H7 (cell line): ENCODE measurements at places on chromosomes 3 and 15. TPM values are rescaled to one million over a fixed set of nuclear protein-coding genes. Genes with fewer than 3 reads are reported as not detected.

- DNase-seq: no peak
Observed at GRCh38 chr15:39432912-39433348, 147.9 kb upstream of the THBS1 start.

GRCh38 chr3:69890084-69890483 lies 109.4 kb upstream of the SAMMSON start:
- no peak for DNase-seq

DNA sequence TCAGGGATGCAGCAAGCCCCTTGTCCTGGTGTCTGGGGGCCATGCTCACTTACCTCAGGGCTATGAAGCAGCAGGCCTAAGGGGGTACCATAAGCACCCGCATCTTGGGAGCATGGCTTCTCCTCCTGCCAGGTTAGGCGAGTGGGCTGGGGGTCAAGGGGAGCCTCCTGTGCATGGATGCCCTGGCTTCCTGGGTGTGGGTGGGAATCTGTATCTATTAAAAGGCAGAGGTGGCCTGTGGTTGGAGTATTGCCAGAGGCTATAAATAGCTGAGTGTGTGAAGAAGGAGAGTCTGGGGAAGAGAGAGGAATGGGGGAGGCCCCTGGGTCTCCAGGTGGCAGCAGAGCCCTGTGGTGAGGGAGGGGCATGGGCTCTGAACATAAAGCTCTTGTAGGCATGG lies 19.5 kb downstream of the ACVR2B start:
- DNase-seq: no peak

The CISH gene
- 0.96 and 1.6 TPM in 2 replicates for total RNA-seq

- DNase-seq: peak; percentile 79
Observed at GRCh38 chr15:74773731-74774252, 8.1 kb upstream of the CSK start.

The MIX23 gene
- total RNA-seq: 36.6 and 39.4 TPM in 2 replicates

- DNase-seq: no peak
Observed at GRCh38 chr15:65896236-65896635, 26.9 kb downstream of the RAB11A start.

- no peak for DNase-seq
Observed at GRCh38 chr3:109480014-109480413, 142.7 kb upstream of the DPPA4 start.

The CDCP1 gene
- 1.5 and 2.2 TPM in 2 replicates for total RNA-seq

GRCh38 chr3:195385526-195385925 lies 57.3 kb downstream of the ACAP2 start:
- peak; percentile 19 for DNase-seq

The COL7A1 gene
- total RNA-seq: 19.4 and 29.4 TPM in 2 replicates

The CCR9 gene
- not detected in 2 replicates for total RNA-seq

DNA sequence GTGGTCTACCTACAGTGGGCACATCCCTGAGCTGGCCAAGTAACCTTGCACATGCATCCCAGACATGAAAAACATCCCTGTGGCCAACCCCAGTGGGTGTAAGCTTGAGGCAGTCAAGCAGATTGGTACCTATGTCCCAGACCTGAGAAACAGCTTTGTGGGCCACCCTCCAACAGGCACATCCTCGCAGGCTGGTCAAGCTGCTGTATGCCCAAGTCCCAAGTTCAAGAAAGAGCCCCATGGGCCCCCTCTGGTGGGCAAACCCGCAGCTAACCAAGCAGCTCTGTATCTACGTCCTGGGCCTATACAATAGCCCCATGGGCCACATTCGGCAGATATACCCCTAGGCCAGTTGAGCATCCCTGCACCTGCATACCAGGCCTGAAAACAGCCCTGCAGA lies 186.3 kb upstream of the GPR149 start:
- DNase-seq: peak; percentile 22

- DNase-seq: no peak
Observed at GRCh38 chr3:94433811-94434210, 370.9 kb downstream of the NSUN3 start.

The DOCK3 gene
- 2.0 and 3.2 TPM in 2 replicates for total RNA-seq

DNA sequence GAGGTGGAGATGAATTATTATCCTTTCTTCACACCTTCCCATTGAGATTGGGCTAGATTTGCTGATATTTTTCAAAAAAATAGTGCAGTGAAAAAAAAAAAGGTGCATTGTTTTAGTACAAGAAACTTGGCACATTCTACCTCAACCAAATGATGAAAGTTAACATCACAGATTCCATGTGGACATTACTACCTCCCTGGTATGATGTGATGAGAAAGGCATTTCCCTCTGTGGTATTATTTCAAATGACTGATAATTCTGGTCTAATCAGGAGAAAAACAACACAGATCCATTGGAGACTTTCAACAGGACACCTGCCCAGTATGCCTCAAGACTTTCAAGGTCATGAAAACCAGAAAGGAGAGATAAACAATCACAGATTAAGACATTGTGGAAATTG lies 313.4 kb downstream of the BCHE start:
- DNase-seq: no peak

The THSD4 gene
- 3.3 and 3.9 TPM in 2 replicates for total RNA-seq

DNA sequence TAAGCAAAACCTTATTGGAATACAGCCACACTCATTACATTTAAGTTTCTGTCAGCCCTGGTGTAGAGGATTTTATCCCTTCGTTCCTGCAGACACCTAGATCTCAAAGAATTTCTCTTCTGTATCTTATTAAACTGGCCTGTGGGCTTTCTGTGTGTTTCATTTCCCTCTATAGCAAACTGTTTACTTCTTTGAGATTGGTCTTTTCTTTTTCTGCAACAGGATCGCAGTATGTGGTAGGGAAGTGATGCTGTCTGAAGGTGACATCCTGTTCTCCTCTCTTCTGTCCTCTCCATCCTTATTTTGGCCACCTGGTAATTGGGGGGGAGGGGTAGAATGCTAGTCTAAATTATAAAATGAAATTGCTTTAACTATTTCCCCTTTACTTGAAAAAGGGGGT lies 25.5 kb downstream of the ATP1B3 start:
- no peak for DNase-seq

DNA sequence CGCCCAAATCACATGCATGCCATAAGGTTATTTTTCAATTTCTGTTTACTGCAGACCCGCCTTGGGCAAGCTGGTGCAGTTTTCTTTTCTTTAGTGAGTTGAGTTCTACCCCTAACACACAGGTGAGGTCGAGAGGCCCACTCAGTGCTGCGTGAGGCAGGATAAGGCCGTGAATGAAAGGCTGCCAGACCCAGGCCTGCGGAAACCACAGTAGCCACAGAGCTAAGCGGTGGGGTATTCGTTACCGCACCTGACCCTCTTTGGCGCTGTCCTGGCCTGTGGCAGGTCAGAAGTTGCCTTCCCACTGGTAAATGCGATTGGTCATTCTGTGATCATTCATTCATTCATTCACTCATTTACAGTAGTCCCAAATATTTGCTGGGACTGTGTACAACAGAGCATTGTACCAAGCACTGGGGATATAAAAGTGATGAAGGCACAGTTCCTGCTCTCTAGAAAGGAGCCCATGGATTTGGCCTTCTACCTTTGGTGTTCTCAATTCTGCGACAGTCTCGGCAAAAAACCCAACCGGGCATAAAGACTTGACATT lies 144.8 kb downstream of the XXYLT1 start:
- no peak for DNase-seq

- no peak for DNase-seq
Observed at GRCh38 chr3:3654916-3655315, 144.3 kb upstream of the LRRN1 start.

DNA sequence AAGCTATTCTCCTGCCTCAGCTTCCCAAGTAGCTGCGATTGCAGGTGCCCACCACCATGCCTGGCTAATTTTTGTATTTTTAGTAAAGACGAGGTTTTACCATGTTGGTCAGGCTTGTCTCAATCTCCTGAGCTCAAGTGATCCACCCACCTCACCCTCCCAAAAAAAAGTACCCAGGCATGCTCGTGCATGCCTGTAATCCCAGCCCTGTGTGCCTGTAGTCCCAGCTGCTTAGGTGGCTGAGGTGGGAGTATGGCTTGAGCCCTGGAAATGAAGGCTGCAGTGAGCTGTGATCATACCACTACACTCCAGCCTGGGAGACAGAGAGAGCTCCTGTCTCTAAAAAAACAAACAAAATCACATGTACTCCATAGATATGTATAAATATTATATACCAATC lies 176.5 kb downstream of the SOX2 start:
- DNase-seq: no peak

GRCh38 chr3:195203606-195204005 lies 67.4 kb downstream of the XXYLT1 start:
- no peak for DNase-seq

The GPR171 gene
- not detected in 2 replicates for total RNA-seq

- DNase-seq: no peak
Observed at GRCh38 chr3:126758026-126758425, 54.0 kb downstream of the CHCHD6 start.

DNA sequence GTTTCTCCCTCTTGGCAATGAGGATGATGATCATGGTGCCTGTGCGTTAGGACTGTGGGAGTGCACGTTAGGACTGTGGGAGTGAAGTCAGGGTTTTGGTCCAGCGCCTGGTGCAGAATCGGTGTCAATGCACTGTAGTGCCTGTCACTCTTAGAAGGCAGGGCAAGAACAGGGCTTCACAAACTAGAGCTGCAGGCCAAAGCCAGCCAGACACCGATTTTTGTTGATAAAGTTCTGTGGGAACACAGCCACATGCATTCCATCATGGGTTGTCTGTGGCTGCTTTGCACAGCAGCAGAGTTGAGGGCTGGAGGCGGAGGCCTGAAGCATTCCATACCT lies 32.6 kb upstream of the NR2C2 start:
- no peak for DNase-seq

The AMT gene
- total RNA-seq: 48.1 and 60.4 TPM in 2 replicates

The UNC13C gene
- 0.03 TPM in 1 of 2 replicates, not detected in the other for total RNA-seq

GRCh38 chr15:70508561-70509281 lies 254.6 kb downstream of the UACA start:
- no peak for DNase-seq

The HIGD2B gene
- 0.17 and 0.30 TPM in 2 replicates for total RNA-seq
